ENCODE measurements at places on chromosomes 5 and 9.

GRCh38 chr5:123350742-123351141 lies 72.5 kb downstream of the CEP120 start:
- DNase-seq, result no peak

DNA sequence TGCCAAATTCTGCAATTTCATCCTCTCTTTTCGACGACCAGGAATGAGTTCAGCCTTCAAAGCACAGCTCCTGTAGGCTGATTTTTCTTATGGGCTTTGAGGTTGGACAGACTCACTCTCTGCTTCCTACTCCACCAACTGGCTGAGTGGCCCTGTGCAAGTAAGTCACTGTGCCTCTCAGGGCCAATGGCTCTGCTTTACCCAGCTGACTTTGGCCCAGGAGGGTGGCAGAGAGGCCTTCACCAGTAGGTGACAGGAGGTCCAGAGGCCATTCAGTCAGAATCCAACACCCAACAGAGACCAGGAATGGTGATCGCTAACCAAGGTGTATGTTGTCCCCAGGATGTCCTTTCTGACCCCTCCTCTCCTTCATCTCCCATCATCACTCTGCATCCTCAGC lies 49.5 kb upstream of the ALDH1B1 start:
- DNase-seq, result no peak

DNA sequence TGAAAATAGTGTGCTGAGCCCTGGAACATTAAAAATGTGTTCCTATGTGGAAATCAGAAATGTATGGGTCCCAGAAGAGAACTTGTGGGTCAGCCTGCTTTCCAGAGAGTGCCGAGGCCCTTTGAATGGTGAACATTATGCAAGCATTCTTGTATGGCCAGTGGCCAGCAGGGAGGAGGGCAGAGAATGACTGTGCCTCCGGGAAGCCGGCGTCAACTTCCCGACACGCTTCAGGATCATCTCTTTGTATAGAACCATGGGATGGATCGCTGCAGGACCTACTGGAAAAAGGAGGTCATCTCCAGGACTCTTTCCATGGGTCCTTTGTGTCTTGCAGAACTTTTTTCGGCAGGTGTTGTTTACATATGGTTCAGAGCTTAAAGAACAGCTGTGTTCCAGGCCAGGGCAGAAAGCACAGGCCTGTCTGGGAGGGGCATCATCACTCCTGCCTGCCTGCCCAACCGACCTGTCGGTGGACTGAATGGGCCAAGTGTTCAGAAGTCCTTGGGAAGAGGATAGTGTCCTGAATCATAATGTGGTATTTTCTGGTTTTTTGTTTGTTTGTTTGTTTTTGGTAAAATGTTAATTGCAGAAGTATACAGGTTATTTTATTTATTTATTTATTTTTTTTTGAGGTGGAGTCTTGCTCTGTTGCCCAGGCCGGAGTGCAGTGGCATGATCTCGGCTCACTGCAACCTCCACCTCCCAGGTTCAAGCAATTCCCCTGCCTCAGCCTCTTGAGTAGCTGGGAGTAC lies 9.0 kb downstream of the PRRC2B start:
- DNase-seq, result no peak

DNA sequence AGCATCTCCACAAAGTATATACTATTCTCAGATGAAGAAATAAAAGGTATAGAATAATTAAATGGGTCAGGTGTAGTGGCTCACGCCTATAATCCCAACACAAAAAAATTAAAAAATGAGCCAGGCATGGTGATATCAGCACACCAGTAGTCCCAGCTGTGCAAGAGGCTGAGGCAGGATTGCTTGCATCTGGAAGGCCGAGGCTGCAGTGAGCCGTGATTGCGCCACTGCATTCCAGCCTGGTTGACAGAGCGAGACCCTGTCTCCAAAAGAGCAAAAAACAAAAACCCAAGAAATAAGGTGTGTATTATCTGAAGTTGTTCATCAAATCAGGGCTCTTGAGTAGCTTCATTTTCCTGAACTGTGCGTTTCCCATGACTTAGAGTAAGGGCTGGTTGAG lies 83.2 kb upstream of the MYO10 start:
- no peak for DNase-seq

GRCh38 chr9:93452710-93453046 lies 703 bp downstream of the FAM120AOS start:
- DNase-seq, result no peak

DNA sequence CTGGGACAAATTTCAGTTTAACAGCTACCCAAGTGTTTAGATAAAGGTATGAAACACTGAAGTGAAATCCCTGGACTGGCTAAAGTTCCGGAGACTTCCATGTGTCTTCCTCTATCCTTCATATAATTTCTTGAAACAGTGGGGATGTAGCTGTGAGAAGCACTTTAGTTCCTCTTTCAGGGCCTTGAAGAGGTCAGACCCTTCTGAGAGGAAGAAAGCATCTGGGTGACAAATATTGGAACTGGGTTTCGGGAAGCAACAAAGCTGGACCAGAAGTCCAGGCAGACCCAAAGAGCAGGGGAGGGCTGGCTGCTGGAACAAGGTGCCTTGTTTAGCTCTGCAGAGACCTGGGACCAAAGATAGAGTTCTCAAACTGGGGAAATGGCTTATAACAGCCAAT lies 75.4 kb upstream of the ZFAND5 start:
- DNase-seq, result no peak

DNA sequence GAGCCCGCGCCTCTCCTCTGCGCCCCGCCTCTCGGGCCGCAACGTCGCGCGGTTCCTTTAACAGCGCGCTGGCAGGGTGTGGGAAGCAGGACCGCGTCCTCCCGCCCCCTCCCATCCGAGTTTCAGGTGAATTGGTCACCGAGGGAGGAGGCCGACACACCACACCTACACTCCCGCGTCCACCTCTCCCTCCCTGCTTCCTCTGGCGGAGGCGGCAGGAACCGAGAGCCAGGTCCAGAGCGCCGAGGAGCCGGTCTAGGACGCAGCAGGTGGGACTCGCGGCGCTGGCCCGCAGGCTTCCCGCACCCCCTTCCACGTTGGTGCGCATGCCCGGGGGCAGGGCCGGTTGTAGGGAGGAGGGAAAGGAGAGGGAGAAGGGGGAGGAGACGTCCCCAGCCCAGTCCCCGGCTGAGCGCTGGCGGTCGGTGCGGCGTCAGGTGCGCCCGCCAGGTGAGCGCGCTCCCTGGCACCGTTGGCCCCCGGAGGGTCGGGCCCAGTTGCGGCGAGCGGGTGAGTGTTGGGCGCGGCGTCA lies at the start of gene OCLN:
OCLN (plus strand) TSS at position 400 of the 532 bp plus-strand sequence. CDS start 11,455 bp downstream, outside the sequence.
- peak; percentile 69 for DNase-seq

DNA sequence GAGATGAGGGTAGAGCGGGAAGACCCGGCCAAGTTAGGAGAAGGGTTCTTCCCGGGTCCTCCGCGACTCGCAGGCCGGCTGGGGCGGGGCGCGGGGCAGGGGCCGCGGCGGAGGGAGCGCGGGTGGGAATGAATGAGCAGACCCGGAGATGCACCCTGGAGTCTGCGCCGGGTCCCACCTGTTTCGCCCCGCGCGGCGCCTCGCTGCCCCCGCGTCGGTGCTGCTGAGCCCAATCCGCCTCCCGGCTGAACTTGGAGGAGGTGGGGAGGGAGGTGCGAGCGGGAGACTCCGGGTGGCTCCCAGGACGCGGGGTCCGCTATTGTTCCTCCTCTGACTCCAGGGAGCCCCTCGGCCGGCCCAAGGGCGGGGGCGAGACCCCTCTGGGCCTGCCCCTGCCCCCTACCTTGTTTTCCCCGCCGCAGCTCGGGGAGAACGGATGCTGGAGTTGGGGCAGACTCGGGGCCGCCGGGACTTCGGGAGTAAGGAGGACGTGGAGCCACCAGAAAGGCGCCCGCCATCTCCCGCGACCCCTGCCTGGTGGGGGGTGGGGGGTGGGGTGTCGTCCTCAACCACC lies 659 bp downstream of the RAI14 start:
- no peak for DNase-seq

DNA sequence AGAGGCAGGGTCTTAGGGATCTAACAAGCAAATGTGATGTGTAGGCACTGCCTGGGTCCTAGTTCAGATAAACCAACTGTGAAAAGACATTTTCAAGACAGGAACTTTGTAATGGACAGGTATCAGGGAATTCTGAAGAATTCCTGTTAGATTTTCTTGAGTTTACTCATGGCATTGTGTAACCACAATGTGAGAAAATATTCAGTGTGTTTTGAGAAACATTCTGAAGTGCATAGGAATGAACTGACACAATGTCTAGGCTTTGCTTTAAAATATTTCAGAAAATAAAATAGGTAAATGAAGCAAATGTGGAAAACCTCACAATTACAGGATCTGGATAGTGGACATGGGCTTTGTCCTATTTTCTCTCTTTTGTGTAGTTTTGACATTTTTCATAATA lies 15.2 kb upstream of the AFAP1L1 start:
- no peak for DNase-seq

GRCh38 chr9:29039258-29039657 lies 1466.0 kb upstream of the C9orf72 start:
- DNase-seq, result no peak

- DNase-seq, result no peak
Measured at GRCh38 chr5:1324301-1324700, 20.6 kb downstream of the CLPTM1L start.
